ENCODE measurements at places on chromosomes 2 and 18.
A peak's percentile ranks its signal among the peaks of the same experiment; 100 is the strongest.

GRCh38 chr2:48110492-48110891, 204.2 kb upstream of the FBXO11 start:
- DNase-seq, result no peak

DNA sequence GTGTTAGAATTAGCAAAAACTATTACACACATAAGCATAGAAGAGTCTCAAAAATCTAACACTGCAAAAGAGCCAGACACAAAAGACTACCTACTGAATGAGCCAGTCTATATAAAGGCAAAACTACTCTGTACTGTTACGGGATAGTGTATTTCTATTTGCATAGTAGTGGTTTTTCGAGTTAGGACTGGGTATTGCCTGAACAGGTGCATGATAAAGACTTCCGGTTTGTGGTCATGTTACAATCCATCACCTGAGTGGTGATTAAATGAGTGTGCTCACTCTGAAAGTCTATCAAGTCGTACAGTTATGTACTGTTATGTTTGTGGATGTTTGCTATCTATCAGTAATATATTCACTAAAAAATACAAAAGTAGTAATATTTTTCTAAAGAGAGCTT, 523.3 kb upstream of the SYT4 start:
- DNase-seq, result no peak

DNA sequence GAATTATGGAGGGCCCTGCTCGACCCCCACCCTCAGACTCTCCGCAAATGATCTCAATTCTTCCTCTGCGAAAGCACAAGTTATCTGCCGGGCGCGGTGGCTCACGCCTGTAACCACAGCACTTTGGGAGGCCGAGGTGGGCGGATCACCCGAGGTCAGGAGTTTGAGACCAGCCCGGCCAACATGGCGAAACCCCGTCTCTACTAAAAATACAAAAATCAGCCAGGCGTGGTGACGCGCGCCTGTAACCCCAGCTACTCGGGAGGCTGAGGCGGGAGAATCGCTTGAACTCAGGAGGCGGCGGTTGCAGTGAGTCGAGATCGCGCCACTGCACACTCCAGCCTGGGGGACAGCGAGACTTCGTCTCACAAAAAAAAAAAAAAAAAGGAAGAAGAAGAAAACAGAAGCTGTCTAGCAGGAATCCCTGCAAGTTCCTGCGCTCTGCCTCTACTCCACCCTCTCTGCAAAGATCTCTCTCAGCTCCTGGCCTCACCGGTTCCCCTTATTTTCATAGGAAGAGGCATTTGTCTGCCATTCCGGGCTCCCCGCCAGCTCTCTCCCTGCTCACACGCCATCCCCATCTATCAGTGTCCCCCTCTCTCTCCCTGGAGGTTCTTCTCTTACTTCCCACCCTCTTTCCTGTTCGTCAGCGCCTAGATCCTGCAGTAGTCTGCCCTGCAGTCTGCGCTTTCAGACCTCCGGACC, 13.5 kb upstream of the COLEC12 start:
- no peak for DNase-seq

DNA sequence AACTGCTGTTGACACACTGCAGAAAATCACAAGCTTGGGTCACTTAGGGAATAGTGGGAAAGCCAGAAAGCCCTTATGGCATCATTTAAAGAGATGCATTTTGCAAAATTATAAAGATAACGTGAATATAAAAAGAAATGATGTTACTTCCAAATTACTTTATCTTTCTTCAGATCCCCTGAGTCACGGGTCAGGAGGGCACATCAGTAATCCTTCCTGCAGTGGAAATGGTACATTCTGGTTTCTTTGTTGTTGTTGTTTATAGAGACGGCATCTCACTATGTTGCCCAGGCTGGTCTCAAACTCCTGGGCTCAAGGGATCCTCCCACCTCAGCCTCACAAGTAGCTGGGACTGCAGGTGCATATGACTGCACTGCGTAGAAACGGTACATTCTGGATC, 9.8 kb upstream of the EPG5 start:
- DNase-seq, result peak; percentile 40

- DNase-seq, result peak; percentile 18
These were observed 37.9 kb downstream of the GDF7 start for GRCh38 chr2:20704886-20705285.
